ENCODE measurements at places on chromosomes 16 and 17. TPM values are rescaled to one million over a fixed set of nuclear protein-coding genes. Genes with fewer than 3 reads are reported as not detected.

DNA sequence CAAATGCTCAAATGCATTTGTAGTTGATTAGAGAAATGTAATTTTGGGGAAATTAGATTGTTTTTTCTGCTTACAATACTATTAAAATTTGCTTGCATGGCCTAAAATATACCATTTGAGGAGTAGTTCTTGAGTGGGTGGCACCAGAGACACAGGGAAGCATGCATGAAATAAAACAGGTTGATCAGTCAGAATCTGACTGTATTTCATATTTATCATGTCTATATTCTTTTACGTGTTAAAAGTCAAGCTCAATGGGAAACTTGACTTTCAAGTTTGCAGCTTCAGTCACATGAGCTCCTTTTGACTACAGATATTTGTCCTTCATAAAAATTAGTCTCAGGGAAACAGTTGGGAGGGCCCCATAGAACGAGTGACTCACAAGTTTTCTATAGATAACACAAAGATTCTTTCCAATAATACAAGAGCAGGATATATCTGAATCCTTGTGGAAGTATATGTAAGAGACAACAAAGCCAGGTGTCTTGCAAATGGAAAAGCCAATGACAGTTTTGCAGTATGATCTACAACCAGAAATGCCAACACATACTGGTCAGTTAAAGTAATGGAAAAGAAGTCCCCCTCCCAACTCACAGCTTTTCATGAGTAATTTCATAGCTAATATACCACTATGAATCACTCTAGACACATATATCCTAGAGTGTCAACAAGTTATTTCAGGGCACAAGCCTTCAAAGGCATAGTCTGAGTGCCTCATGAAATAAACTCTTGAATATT lies 42.2 kb upstream of the CORO6 start:
- DNase-seq: no peak

BLMH gene
- polyA plus RNA-seq: 82.6 TPM

GRCh38 chr17:81142301-81143199 lies 22.8 kb upstream of the PVALEF start:
- peak; percentile 65 for DNase-seq

ZP2 gene
- polyA plus RNA-seq: not detected

DNA sequence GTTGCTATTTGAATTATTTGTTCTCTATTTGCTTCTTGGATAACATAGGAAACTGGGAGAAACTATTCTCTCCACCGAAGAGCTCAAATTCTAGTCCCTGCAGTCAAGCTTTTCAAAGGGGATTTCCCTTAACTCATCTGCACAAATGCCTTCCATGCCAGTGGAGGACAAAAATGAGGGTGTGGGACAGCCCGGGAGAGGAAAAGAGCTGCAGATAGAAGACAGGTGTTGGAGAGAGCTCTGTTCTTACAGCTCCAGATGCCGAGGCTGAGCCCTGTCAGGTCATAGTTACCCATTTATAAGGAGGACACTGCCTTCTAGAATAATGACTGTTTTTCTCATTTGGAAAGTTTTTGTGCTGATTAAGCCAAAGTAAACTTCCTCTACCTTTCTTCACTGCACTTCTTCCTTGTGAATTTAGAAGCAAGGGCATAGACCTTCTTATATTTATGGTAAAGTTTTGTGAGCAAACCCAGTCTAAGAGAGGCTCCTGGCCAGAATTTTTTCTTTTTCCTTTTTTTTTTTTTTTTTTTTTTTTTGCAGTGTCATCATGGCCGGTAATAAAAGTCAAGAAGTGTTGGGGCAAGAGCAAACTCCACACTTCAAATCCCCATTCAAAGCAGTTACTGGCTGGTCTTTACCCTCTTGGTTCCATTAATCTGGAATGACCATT lies 177.2 kb downstream of the ABCC12 start:
- no peak for DNase-seq

SCARF1 gene
- 7.3 TPM for polyA plus RNA-seq

PLA2G10 gene
- polyA plus RNA-seq: 0.31 TPM

ITGB4 gene
- polyA plus RNA-seq: 12.5 TPM

PYDC1 gene
- polyA plus RNA-seq: not detected

- no peak for DNase-seq
Observed at GRCh38 chr17:40561871-40562611, 3.2 kb downstream of the CCR7 start.

DNA sequence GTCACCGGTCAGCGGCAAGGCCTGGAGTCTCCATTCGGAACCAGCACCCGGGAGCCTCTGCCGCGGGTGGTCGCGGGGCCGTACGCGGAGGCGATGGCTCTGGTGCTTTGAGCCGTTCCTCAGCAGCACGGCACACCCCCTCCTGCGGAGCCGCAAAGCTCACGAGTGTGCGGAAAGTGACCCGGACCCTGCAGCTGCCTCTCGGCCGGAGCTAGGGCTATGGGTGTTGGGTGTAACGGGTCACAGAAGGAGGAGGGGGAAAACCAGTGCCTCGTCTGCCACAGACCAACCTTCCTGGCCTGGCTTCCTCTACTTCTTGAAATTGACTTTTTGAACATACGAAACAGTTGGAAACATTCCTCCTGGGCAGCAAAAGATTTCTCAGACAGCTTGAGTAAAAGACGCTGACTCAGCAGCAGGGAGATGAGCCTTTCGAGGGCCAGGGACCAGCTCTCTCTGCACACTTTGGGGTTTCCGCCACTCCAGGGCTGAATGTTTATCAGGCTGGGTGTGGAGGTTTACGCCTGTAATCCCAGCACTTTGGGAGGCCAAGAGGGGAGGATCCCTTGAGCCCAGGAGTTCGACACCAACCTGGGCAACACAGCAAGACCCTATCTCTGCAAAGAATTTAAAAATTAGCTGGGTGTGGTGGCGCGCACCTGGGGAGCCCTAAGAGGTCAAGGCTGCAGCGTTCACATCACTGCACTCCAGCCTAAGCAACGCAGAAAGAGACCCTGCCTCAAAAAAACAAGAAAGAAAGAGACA lies 26.4 kb upstream of the PITPNA start:
- no peak for DNase-seq

NATD1 gene
- polyA plus RNA-seq: 17.2 TPM

ARMC7 gene
- polyA plus RNA-seq: 18.9 TPM

SLC12A3 gene
- polyA plus RNA-seq: 15.8 TPM

TRPV3 gene
- 1.4 TPM for polyA plus RNA-seq

GRCh38 chr17:59844884-59845594 lies 47.7 kb downstream of the TUBD1 start:
- no peak for DNase-seq

NEUROD2 gene
- 0.06 TPM for polyA plus RNA-seq

DNA sequence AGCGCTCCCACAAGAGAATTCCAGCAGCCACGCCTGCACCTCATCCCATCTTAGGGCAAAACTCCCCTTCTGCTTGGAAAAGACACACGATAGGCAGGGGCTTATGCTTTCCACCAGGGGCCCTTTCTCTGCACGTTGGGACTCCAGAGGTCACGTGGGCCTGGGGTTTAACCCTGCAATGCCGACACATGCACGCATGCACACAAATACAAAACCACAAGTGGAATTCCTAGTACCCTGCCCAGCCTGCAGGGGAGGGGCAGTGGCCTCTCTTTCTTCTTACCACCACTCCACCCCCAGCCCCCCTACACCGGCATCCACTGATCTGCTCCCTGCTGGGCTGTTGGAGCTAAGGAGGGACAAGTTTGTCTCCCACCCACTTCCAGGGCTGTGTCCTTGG lies 16.8 kb upstream of the CCDC182 start:
- DNase-seq: no peak

CCL8 gene
- 0.09 TPM for polyA plus RNA-seq

GRCh38 chr17:3615160-3615870 lies 6.1 kb upstream of the TRPV1 start:
- DNase-seq: no peak

C16orf74 gene
- 4.1 TPM for polyA plus RNA-seq

DNA sequence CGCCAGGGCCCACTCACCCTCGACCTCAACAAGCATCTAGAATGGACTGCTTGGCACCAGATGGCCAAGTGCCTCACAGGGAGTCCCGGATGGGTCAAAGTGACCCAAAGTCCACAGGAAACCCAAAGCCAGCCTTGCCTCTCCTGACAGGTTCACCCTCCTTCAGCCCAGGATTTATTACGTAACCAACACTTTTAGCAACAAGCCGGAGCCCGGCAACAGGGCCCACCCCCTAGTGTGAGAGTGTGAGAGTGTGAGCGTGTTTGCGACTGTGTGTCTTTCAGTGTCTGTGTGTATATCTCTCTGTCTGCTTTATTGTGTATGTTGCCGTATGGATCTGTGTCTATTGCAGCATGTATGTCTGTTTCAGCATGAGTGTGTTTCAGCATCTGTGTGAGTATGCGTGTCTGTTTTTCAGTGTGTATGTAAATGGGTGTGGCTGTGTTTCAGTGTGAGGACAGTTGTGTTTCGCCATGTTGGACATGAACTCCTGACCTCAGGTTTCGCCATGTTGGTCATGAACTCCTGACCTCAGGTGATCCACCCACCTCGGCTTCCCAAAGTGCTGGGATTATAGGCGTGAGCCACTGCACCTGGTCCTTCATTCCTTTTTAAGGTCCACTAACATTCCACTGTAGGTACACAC lies 13.7 kb upstream of the PEMT start:
- no peak for DNase-seq

GRCh38 chr16:86337138-86337537 lies 173.2 kb upstream of the FOXF1 start:
- DNase-seq: no peak

GRCh38 chr17:48001197-48001596 lies 30.3 kb downstream of the CDK5RAP3 start:
- DNase-seq: no peak

- no peak for DNase-seq
Observed at GRCh38 chr17:83086199-83086880, 6.9 kb downstream of the METRNL start.

PPY gene
- polyA plus RNA-seq: 0.78 TPM

DNA sequence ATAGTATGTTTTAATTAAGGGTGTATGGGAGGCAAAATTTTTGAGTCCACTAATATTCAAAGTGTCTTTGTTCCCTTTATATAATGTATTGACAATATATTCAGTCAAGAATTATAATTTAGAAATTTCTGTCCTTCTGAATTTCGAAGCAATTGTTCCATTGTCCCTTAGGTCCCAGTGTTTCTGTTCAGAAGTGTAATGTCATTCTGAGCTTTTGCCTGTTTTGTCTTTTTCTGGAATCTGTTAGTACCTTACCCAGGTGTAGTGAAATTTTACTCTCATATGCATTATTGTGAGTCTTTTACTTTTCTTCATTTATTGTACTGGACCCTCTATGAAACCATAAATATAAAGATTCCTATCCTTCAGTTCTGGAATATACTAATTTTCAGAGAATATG lies 505.7 kb upstream of the KIF2B start:
- no peak for DNase-seq

DNA sequence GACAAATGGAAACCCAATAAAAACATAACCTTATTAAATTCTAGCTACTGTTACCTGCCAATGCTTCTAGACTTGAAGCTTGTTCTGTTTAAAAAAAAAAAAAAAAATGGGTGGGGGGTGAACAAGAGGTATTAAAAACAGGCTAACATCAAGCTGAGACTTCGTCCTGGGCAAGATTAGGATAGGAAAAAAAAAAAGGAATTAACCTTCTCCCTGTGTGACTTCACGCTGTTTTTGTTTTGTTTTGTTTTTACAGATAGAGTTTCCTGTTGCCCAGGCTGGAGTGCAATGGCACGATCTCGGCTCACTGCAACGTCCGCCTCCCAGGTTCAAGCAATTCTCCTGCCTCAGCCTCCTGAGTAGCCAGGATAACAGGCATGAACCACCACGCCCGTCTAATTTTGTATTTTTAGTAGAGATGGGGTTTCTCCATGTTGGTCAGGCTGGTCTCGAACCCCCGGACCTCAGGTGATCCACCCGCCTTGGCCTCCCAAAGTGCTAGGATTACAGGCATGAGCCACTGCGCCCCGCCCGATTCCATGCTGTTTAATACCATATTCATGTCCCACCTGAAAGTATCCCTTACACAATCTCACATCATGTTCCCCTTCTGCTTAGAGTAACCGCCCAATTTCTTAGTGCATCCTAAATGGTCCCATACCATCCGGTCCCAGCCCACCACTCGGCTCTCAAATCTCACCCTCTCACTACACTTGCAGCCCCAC lies 2.2 kb downstream of the USP31 start:
- DNase-seq: no peak

GRCh38 chr17:39603304-39604016 lies 4.3 kb downstream of the NEUROD2 start:
- no peak for DNase-seq

LLGL2 gene
- polyA plus RNA-seq: 99.7 TPM

TP53TG3 gene
- polyA plus RNA-seq: not detected

DNA sequence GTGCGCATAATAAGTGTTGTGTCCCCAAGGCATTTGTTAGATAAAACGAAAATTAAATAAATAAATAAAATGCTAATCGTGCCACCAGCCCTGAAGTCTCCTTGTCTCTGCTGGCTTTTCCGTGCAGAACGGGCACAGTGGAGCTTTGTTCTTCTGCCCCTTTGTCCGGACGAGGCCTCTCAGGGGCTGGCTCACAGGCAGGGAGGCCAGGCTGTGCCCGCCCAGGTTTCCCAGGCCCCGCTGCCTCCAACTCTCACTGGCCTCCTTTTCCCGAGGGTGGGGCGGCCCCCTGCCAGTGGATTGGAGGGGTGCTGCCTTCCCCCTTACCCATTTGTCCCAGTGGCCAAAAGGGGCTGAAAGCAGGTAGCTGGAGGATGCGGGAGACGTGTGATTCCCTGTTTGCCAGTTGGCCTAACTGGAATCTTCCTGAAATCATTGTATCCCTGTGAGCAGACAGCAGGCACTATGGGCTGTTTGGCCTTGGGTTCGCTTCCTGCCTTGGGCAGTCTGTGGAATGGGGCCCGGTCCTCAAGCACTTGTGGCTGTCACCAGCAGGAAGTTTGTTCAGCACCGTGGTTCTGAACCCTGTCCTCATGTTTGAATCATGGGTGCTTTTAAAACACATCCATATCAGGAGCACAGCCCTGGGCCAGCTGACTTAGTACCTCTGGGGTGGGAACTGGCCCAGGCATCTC lies 64.4 kb downstream of the KSR1 start:
- no peak for DNase-seq

DNA sequence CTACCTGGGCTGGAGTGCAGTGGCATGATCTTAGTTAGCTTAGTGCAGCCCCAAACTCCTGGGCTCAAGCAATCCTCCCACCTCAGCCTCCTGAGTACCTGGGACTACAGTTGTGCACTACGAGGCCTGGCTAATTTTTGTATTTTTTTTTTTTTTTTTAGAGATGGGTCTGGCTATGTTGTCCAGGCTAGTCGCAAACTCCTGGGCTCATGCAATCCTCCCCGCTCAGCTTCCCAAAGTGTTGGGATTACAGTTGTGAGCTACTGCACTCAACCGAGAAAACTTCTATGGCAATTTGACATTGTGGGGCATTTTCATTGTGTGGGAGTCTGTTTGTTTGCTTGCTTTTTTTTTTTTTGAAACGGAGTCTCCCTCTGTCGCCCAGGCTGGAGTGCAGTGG lies 30.0 kb downstream of the CRISPLD2 start:
- DNase-seq: no peak

DNA sequence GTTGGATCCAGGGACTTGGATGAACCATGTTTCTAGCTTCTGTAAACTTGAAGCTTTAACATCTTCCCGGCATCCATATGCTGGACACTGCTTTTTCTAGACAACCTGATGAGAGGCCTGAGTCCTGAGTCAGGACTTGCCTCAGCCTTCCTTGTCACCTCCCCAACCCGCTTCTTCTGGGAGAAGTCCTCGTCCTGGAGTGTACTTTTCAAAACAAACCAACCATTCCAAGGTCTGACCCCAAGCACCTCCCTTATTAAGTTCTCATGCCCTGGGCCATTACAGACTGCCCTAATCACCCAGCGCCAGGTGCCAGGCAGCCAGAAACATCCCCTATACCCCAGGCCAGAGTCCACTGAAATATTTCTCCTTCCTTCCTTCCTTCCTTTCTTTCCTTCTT lies 59.4 kb downstream of the CLEC19A start:
- no peak for DNase-seq

PARD6A gene
- 3.5 TPM for polyA plus RNA-seq
